Fibroblast of lung (primary cell): ENCODE measurements at places on chromosomes 12 and 14.

DNA sequence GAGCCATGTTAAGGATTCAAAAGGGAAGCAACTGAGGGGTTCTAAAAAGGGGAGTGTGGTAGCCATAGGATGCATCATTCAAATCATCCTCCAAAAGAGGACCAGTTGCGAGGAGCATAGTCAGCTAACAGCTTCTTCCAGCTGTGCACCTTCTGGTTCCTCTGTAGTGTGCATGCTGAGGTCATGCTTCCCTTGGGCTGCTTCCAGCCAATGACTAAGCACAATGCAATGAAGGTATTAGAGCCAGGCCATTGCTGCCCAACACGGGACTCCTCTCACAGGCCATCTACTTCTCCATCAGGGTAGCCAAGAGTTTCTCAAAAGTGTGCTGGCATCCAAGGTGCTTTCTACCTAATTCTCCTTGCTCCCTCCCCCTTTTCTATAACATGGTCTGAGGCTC lies 69.2 kb upstream of the ARID2 start:
- no peak overlapping the region for H3K27ac ChIP-seq
- peak; percentile 69 for DNase-seq
- no peaks in the 10 kb centered on the region for H3K27me3 ChIP-seq
- H3K4me1 ChIP-seq = no peaks in the 10 kb centered on the region

GRCh38 chr12:57736741-57737466 lies 1.6 kb downstream of the AGAP2 start:
- no peak overlapping the region for H3K27ac ChIP-seq
- H3K36me3 ChIP-seq = no peaks in the 10 kb centered on the region
- H3K4me3 ChIP-seq = no peak overlapping the region
- DNase-seq = no peak
- peaks cover 3% of the 10 kb centered on the region for H3K4me1 ChIP-seq

DNA sequence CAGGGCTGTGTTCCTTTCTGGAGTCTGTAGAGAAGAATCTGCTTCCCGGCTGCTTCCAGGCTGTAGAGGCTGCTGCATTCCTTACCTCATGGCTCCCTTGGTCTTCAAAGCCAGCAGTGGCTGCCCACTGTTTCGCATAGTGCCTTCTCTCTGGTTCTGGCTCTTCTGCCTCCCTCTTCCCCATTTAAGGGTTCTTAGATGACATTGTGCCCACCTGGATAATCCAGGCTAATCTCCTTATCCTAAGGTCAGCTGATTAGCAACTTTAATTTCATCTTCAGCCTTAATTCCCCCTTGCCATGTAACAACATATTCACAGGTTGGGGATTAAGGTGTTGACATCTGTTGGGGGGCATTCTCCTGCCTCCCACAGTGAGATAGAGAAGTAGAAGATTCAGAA lies 208.6 kb upstream of the TMTC1 start:
- DNase-seq = no peak
- H3K4me3 ChIP-seq = no peak overlapping the region
- no peaks in the 10 kb centered on the region for H3K27me3 ChIP-seq
- H3K27ac ChIP-seq = no peak overlapping the region

DNA sequence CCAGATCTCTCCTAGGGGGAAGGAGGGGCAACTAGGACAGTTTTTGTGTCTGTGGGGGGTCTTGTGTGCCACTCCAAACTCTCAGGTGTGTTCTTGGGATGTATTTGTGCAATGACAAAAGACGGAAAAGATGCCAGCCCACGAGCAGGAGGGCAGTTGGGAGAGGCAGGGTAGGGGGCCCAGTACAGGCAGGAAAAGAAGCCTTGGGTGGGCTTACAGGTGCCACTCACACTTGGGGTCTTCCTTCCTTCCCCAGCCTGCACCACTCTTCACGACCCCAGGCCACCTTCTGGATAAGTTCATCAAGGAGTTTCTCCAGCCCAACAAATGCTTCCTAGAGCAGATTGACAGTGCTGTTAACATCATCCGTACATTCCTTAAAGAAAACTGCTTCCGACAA lies 24.4 kb downstream of the OAS2 start:
- no peak overlapping the region for H3K4me3 ChIP-seq
- no peak for DNase-seq
- no peak overlapping the region for H3K27ac ChIP-seq
- no peaks in the 10 kb centered on the region for H3K36me3 ChIP-seq

GRCh38 chr12:20410734-20411133 lies 42.4 kb downstream of the PDE3A start:
- no peaks in the 10 kb centered on the region for H3K27me3 ChIP-seq
- no peak for DNase-seq
- no peak overlapping the region for H3K27ac ChIP-seq
- no peak overlapping the region for H3K4me3 ChIP-seq

- H3K27ac ChIP-seq = no peak overlapping the region
- no peak overlapping the region for H3K4me3 ChIP-seq
- DNase-seq = no peak
- no peaks in the 10 kb centered on the region for H3K36me3 ChIP-seq
These were observed 47.4 kb downstream of the RTN1 start for GRCh38 chr14:59823179-59823578.

DNA sequence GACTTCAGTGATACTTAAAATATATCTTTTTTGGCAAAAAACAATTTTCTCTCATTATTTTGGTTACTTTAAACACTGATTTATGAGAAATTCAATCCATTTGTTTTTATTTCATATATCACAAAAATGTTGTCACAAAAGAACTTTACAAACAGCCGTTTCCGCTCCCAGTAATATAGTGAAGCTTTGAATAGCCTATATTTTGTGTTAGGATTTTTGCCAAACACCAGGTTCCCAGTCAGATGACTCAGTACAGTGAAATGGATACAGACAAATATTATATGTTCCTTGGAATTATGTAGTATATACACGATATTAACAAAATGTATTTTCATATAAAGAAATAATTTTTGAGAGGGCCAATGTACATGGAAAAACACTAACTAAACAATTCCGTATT lies 411.1 kb downstream of the CCER1 start:
- peak; percentile 79 for DNase-seq
- H3K27ac ChIP-seq = no peak overlapping the region
- H3K27me3 ChIP-seq = no peaks in the 10 kb centered on the region
- H3K4me3 ChIP-seq = no peak overlapping the region
